Activated CD8-positive, alpha-beta T cell treated with anti-CD3 and anti-CD28 coated beads for 36 hours (primary cell): ENCODE measurements at places on chromosomes 6 and 20. TPM values are rescaled to one million over a fixed set of nuclear protein-coding genes. Genes with fewer than 3 reads are reported as not detected.

C20orf202 gene
- total RNA-seq: not detected

VWA7 gene
- total RNA-seq: 1.6 TPM

SPAG4 gene
- 11.5 TPM for total RNA-seq

- no peak for DNase-seq
Observed at GRCh38 chr6:80622641-80623040, 516.2 kb downstream of the BCKDHB start.

DNA sequence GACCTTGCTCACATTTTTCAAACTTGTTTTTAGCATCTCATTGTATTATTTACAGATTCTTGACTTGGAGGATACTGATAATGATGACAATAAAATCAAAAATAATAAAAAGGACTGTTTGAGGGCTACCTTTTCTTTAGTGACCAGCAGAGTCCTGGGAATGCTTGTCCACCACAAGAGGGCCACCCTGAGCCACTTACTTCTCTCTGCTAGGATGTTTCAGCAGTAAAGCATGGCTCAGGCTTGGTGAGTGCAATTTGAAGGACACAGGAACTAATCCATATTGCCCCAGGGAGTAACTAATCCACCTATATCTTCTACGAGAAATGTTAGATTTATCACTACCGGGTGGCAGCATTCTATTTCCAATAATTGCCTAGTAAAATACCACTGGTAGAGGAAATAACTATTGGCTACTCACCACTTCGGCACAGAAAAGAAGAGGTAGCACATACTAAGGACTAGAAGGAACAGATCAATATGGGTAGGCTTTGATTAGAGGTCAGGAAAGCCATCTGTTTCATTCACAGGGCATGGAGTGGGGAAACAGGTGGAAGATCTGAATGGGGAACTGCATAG is 5.8 kb upstream of the KIAA0408 start:
- DNase-seq: peak; percentile 81

DNA sequence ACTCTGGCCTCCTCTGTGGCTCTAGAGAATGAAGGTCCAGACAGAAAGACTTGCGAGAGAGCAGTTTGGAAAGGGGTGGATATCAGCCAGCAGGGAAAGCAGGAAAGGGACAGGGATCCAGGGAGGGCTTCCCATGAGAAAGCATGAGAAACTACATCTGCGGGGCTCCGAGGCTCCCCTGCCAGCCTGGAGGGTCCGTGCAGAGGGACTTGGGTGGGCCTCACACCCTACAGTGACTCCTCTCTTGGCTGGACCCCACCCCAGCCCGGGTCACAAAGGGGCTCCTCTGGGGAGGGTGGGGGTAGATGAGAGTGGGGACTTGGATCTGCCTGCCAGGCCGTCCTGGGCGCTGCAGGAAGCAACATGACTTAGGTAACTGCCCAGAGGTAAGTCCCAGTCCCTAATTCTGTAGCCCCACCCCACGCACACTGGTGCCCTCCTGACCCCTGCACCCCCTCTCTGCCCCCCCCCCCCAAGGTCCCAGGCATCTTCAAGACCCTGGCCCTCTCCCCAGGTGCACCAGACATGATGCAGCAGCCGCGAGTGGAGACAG is at the start of gene TMEM239:
TMEM239 (plus strand) TSS at position 335 of the 553 bp plus-strand sequence; CDS start at position 526, 191 bp downstream.
- no peak for DNase-seq

DNA sequence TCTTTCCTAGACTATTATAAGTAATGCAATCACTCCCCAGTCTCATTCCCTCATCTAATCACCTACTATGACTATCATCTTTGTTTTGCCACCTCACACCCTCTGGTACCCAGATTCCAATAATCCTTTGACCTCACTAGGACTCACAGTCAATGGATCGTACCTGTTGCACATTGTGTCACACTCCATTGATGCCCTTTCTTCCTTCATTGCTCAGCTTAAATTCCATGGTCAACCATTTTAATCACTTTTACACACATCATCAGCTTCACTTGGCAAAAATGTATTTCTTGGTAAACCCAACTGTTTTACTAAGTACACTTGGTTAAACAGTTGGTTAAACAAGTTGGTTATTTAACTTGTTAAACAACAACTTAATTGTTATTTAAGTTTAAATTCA is 44.0 kb downstream of the CEP162 start:
- DNase-seq: no peak

- DNase-seq: no peak
Observed at GRCh38 chr6:144797881-144798589, 512.9 kb downstream of the UTRN start.

GRCh38 chr6:20991910-20992309 is 457.7 kb downstream of the CDKAL1 start:
- DNase-seq: no peak

- peak; percentile 24 for DNase-seq
Observed at GRCh38 chr20:52031206-52031562, 160.4 kb downstream of the ZFP64 start.

GRCh38 chr20:6975311-6975710 is 207.8 kb downstream of the BMP2 start:
- DNase-seq: no peak

- DNase-seq: no peak
Observed at GRCh38 chr20:25072226-25072811, 9.6 kb downstream of the VSX1 start.

GRCh38 chr6:633611-634010 is 23.3 kb downstream of the HUS1B start:
- no peak for DNase-seq

DNA sequence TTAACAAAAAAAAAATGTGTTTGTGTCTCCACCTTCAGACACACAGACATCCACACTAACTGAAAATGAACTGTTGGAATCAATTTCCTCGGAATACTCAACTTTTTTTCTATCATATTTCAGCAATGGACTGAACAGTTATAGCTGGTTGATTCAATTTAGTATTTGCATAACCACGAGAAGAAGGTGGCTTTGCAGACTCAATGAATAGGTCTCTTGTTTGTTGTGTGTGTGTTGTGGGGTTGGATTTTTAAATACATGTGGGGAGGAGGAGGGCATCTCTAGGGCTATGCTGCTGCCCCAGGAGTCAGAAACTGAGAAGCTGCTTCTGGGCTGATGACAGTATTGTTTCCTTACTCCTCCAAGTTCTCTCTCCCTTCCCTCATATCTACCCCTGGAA is 28.7 kb downstream of the TFAP2A start:
- DNase-seq: no peak

DNA sequence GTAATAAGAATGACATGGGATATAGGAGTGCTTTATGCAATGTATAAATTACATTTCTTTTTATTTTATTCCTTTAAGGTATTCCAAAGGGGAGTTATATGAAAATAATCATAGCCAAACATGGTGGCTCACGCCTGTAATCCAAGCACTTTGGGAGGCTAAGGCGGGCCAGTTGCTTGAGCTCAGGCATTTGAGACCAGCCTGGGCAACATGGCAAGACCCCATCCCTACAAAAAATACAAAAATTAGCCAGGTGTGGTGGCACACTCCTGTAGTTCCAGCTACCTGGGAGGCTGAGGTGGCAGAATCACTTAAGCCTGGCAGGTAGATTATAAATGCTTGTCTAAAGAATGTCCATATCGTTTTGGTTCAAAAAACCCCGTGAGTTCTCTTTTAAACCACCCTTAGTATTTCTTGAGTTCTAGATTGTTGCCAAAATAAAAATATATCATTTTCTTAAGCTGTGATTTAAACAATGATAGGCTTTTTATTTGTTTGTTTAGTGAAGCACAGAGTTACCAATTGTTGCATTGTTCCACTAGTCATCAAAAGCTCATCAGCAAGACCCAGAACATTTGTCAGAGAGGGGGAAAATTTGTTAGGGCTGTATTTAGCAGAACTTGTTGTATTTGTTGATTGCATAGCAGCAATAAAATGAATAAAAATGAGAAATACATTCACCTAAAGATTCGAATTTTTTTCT is 146.2 kb downstream of the KHDC1L start:
- DNase-seq: no peak

GRCh38 chr6:27772261-27773001 is 139.8 kb downstream of the OR2B2 start:
- peak; percentile 93 for DNase-seq
